BE2C (cell line): ENCODE measurements at places on chromosomes 3 and 15.

GRCh38 chr3:50649451-50649931 lies 25.2 kb upstream of the DOCK3 start:
- DNase-seq: no peak

DNA sequence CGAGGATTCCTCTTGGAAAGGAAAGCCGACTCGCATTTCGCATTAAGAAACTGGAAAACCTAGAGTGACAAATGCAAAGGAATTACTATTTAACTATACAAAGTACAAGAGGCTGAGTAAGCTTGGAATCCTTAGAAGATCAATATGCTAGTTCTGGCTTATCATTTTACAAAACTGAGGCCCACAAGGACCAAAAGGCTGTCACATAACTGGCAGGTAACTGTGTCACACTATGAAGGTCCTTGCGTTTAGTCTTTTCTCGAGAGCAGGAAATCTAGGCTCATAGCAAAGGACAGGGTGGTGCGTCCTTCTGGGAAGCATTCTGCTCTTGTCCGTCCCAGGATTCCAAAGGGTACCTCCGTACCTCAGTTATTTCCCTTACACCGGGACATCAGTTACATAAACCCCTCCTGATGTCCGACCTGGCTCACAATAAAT lies 629 bp downstream of the RPL24 start:
- no peak for DNase-seq

GRCh38 chr3:61862614-61863289 lies 301.4 kb downstream of the PTPRG start:
- DNase-seq: no peak

- no peak for DNase-seq
These were observed 108.8 kb upstream of the PTPRG start for GRCh38 chr3:61452535-61453090.

DNA sequence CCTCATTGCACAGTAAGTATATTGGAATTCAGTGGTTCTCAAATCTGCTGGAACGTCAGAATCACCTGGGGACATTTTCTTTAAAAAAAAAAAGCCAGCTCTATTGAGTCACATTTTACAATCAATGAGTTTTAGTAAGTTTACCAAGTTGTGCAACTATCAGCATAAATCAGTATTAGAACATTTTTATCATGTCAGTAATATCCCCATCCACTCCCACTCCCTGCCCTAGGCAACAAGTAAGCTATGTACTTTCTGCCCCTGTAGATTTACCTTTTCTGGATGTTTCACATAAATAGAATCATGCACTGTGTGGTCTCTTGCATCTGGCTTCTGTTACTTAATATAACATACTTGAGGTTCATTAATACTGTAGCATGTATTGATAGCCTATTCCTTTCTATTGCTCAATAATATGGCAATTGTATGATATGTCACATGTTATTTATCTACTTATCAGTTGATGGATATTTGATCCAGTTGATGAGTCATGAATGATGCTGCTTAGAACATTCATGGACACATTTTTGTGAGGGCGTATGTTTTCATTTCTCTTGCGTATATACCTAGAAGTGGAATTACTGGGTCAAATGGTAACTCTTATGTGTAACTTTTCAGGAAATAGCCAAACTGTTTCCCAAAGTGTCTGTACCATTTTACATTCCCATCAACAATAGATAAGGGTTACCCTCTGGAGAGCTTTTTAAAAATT lies 180.5 kb downstream of the THSD4 start:
- DNase-seq: no peak

- DNase-seq: no peak
These were observed 174.7 kb upstream of the IL12A start for GRCh38 chr3:159813822-159814531.

GRCh38 chr15:100923076-100923475 lies 3.9 kb downstream of the LRRK1 start:
- no peak for DNase-seq

DNA sequence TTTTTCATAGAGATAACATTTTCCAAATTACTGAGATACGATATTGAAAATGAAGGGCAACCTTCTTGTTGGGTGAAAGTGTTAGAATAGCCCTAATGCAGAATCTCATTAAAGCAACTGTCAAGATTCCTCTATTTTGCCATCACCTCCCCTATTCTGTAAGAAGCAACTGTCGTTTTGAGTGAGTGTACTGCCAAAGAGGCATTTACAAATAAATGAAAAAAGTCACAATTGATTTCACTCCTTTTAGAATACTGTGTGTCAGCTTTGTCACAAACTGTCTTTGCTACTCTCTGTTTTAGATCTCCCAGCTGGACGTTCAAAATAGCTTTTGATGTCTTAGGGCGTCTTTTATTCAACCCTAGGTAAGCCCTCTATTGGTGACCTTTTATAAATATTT lies 322.8 kb upstream of the NAALADL2 start:
- no peak for DNase-seq
